ENCODE measurements at places on chromosomes 5 and 9.

GRCh38 chr5:6373081-6373846 lies 5.1 kb downstream of the MED10 start:
- no peak for DNase-seq

DNA sequence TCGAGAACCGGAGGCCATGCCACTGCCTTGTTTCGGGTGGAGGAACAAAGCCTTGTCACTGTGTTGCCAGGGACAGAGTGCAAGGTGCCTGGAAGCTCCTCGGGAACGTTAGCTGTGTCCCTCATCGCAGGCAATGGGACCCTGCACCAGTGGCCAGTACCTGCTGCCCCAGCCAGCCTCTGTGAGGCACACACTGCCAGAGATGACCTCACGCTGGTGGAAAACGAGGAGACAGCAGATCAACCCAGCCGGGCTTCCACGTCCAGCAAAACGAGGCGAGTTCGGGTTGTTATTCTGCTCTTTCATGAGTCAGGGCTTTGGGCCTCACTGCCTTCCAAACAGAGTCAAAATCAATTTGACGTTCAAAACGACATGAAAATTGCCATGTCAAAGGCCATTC lies 104.1 kb downstream of the ADAMTS2 start:
- no peak for DNase-seq

DNA sequence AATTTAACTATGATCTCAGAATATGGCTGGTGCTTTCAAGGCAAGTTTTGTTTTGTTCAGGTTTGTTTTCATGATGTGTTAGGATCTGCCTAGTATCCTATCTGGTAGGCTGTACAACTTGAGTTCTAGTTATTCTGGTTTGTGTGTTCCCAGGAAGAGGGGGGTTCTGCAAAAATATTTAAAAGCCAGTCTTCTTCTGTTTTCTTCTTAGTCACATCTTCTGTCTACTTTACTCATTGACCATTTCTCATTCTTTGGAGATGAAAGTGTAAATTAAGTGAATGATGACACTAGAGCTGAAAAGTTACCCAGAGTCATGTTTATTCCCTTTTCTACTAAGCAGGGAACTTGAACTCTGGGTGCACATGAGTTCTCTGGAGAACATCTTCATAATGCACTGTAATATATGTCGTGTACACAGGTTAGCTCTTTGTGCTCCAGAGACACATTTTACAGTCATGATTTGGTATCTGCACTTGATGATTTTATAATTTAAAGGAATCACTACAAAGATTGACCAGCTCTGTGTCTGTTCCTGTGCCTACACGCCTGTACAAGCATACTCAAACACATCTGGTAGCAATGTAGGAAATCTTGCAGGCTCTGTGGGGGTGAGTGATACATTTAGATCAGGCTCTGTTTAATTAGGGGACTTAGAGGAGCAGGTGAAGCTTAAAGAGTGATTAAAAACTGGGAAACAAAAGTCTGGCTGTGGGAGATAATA lies 5.0 kb downstream of the SMAD5 start:
- peak; percentile 90 for DNase-seq

GRCh38 chr9:89080193-89080592 lies 88.9 kb downstream of the S1PR3 start:
- DNase-seq: no peak

- DNase-seq: no peak
These were observed 88.7 kb upstream of the PRRC1 start for GRCh38 chr5:127428748-127429147.

DNA sequence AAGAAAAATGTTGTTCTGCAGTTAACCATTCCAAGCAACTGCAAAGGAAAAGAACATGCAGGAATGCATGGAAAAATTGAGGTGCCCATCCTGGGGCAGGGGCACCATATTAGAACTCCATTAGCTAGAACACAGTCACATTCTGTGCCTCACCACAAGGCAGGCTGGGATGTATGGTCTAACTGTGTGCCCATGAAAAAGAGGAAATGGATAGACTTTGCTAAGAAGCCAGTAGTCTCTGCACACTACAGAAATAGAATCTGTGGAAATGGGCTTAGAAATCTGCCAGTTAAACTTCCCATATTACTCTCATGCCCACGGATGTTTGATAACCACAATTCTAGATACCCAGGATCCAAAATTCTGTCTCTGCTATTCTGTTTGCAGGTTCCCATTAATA lies 423.8 kb upstream of the SMARCA2 start:
- no peak for DNase-seq

- no peak for DNase-seq
These were observed 9.7 kb downstream of the MPDZ start for GRCh38 chr9:13269589-13270452.

DNA sequence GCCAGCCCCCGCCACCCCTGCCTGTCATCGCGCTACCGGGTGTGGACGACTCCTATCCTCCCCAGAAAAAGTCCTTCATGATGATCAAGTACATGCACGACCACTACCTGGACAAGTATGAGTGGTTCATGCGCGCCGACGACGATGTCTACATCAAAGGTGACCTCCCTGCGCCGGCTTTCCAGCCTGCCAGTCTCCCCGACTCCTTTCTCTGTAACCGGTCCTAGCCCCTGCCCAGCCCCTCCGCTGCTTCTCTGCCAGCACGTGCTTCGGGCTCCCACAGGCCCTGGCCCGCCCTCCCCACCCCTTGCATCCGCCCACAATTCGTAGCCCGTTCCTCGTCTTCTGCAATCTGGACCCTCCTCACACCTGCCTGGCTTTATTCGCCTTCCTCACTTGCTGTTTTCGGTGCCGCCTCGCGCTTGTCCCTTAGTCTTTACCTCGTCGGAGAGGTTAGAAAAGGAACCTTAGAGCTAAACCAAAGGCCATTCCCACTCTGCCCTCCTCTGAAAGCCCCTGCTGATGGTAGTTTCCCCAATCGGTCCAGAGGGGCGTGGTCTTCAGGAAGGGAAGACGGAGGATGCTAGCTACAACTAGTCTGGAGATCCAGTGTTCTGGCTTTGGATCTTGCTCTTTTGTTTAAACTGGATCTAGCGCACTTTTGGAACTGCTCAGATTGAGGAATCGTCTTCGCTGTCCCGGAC lies 1.4 kb downstream of the CHSY3 start:
- peak; percentile 3 for DNase-seq

- DNase-seq: peak; percentile 78
These were observed 92.6 kb downstream of the LIFR start for GRCh38 chr5:38463634-38464521.

DNA sequence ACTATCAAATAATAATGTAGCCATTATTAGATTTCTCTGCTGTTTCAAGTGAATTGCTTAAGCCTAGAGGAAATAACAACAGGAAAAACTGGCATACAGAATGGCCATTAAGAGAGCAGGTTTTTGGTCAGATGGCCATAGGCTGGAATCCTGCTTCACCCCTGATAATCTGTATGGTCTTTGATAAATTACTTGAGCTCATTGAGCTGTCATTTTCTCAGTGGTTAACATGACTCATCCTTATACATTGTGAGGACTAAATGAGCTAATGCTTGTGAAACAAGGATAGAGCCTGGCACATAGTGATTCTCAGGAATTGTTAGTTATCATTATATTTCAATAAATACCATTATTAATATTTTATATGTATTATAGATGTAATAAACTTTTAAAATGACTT lies 516.5 kb downstream of the KIF4B start:
- DNase-seq: peak; percentile 84

DNA sequence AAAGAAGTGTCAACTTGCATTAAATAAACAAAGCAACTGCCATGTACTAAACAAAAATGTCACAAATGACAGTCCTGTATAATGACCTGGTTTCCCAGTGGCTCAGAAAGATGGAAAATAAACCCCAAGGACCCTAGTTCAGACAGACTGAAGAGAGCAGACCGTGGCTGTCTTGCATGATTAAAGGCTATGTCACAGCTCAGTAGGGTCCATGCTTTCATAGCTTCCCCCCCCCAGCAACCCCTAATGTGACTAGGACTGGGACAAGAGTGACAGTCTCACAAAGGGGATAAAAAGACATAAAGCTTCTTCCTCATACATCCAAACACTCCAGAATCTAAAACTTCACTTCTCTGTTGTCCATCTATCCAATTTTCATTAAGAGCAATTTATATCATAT lies 113.6 kb downstream of the NR6A1 start:
- no peak for DNase-seq

GRCh38 chr5:91245871-91246270 lies 137.2 kb downstream of the ARRDC3 start:
- DNase-seq: no peak

DNA sequence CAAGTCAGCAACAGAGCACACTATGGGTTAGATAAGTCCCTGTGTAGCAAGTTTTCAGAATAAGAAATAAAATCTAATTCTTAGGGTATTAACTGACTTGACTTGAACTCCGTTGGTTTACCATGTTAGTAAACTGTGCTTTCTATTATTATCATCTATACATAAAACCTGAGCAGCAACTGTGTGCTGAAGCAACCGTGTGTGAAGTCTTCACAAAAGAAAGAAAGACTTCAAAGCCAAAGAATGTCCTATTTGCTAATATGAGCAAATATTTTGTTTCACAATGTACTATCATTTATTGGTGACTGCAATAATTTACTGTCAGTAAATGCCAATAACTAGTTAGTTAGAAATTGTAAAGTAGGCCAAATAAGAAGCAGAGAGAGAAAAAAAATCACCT lies 32.7 kb downstream of the ERAP1 start:
- DNase-seq: no peak

DNA sequence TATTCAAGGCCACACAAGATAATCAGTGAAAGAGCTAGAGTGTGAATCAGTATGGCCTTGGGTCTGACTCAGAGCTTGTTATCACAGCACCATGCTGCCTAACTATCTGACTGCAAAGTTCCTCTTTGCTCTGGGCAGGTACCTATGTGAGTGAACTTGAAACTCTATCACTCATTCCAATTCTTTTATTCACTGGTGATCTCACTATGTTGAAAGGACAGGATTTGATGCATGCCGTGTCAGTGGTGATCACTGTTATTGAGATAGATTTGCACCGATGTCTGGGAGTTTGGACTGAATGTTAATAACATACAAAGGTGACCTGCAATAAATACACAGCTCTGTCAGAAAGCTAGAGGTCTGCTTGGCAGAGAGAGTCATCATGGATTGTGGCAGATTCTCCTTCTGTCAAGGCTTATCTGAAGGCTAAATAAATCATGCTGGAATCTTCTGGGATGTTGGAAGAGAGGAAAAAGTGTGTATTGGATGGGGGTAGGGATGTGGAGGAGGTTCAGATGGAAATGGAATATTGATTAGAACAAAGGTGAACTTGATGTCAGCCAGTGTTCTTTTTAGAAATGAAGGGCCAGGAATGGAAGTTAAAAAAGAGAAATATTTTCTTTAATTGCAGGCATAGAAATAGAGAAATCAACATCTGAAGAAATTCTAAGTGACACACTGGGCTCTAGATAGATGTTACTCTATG lies 91.8 kb upstream of the TNC start:
- peak; percentile 97 for DNase-seq

- DNase-seq: no peak
These were observed 547.8 kb downstream of the CCDC171 start for GRCh38 chr9:16100537-16101091.

DNA sequence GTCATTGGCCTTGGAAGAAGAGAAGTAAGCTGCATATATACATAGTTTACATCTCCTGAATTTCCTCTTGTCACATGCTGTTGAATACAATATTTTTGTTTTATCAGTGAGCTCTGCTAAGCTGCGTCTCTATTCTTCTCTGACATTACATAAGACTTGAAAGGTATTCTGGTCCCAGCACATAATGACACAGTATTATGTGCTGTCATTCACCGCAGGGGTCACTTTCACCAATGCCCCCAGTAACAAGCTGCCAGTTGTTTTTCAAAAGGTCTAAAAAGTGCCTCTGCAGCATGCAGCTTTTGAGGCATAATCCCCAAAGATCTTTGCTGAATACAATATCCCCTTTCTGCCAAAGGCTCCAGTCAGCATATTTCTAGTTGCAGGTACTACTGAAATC lies 349.0 kb upstream of the FAM174A start:
- DNase-seq: no peak

GRCh38 chr9:22514871-22515270 lies 68.2 kb downstream of the DMRTA1 start:
- peak; percentile 69 for DNase-seq

DNA sequence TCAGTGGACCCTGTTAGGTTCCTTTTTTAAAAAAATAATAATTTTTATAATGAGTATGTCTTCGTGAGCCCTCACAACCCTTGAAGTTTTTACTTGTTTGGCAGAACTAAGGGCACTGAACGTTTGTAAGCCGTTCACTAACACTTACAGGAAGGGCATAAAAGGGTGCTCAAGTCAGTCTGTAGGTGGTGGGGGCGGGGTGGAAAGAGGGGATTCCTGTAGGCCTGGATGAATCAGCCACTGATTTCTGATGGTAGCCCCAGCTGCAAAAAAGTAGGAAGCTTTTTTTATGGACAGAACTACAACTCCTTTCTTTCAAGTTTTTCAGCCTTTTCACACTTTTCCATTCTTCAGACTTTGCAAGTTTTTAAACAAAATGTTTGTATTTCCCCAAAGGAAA lies 35.8 kb downstream of the PIK3R1 start:
- DNase-seq: peak; percentile 42

GRCh38 chr9:18255747-18256146 lies 218.2 kb upstream of the ADAMTSL1 start:
- no peak for DNase-seq

- no peak for DNase-seq
These were observed 27.2 kb downstream of the MORN5 start for GRCh38 chr9:122186777-122187470.

DNA sequence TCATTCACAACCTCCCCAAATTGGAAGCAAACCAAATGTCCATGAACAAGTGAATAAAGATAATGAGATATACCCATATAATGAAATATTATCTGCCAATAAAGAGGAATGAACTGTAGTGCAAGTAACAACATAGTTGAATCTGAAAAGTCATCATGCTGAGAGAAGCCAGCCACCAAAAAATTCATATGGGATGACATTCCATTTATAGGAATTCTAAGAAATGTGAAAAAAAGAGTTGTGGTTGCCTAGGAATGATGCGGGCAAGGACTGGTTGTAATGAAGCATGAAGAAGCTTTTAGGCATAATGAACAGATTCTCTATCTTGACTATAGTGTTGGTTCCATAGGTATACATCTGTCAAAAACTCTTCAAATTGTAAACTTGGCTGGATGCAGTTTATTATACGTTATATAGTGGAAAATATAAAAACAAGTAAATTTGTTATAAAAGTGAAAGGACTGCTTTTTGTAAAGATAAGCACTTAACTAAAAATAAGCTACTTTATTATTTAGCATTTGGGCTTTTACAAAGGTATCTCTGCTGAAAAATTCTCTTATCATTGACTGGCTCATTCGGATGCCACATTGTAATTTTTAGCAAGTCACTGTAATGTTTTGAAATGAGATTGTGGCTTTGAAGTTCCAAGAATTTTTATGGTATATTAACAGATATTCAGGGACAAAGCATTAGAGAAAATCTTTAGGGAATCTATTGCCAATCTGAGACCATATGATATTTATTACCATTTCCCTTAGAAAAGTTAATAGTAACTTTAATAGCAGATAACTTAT lies 21.2 kb upstream of the TTC23L start:
- DNase-seq: no peak

DNA sequence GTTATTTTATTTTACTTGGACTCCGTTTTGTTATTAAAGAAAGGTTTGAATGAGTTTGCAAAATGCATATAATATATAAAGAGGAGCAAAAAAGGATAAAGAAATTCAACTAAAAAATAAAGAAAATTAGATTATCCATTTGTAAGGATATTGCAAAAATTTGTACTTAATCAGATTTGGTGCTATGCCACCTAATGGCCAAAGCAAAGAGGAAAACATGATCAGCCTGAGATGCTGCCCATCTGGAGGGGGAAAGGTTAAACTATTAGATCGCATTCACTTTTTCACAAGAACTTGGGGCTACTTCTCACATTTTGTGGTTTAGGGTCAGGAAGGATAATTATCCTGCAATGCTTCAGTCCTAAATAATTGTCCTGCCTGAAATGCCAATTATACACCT lies 350.6 kb downstream of the MLLT3 start:
- no peak for DNase-seq

Data from epithelial cell of esophagus (primary cell).